ENCODE measurements at places on chromosomes 2 and 18.
A peak's percentile ranks its signal among the peaks of the same experiment; 100 is the strongest.

DNA sequence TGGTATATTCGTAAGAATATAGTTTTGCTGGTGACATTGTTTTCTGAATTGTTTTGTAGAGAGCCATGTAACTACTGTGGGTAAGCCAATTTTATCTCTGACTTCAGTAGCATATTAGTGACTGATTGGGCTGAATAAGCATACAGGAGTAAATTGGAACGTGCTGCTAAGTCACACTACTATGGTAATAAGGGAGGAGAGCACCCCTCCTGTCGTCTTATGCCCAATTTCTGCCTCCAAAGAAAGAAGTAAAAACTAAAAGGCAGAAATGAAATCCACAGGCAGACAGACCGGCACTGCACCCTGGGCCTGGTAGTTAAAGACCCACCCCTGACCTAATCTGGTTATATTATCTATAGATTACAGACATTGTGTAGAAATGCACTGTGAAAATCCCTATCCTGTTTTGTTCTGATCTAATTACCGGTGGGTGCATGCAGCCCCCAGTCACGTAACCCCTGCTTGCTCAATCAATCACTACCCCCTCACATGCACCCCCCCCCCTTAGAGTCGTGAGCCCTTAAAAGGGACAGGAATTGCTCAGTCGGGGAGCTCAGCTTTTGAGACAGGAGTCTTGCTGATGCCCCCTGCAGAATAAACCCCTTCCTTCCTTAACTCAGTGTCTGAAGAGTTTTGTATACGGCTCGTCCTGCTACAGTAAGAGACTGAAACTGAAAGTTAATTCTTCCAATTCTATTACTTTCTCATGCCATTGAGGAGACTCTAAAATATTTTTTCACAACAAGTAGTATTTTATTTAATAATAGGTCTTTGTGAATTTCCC lies 167.0 kb downstream of the ZNF804A start:
- no peak for DNase-seq

DNA sequence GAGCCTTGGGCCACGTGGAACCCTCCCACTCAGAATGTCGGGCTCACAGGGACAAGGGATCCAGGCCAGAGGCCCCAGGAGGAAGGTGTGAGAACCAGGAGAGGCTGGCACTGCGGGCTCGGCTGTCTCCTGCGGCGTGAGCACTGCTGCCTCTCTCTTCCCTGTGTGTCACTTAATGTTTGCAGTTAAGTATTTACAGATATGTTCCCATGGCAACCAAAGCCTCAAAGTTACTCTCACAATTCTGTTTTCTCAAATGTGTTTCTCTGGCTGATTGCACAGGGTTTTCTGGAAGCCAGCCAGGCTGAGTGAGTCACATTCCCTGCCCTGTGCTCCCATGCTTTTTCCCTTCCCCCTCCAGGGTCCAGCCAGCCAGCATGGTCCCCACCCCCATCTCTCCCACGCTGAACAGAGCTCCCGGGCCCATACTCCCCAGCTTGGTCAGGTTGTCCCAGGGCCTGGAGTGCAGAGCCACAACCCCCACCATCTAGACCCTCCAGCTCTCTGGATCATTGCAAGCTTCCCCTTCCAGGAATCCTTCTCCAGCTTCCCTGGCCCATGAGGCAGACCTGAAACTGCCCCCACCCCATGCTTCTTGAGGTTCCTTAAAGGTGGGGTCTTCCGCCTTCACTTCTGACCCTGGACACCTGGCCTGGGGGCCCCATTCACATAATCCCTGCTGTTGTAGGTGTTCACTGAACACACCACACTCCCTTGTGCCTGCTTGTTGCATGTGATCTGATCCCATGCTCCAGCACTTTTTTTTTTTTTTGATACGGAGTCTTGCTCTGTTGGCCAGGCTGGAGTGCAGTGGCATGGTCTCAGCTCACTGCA lies 265.9 kb downstream of the CELF4 start:
- DNase-seq, result peak; percentile 3

DNA sequence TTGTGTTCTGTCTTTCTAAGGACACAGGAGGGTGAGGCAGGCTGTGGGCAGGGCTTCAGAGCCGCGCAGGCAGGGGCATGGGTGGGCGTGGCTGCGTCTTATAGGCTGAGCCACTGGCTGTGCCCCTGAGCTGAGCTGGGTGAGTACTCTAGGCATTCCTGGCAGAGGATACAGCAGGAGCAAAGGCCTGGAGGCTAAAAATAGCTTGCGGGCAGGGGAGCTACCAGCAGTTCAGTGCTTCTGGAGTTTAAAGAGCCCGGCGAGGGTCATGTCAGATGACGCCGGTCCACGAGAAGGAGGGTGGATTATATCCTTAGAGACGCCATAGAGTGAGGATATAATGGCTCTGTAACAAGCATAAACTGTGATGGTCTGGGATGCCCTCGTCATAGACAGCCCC lies 31.5 kb upstream of the PDIA6 start:
- no peak for DNase-seq

DNA sequence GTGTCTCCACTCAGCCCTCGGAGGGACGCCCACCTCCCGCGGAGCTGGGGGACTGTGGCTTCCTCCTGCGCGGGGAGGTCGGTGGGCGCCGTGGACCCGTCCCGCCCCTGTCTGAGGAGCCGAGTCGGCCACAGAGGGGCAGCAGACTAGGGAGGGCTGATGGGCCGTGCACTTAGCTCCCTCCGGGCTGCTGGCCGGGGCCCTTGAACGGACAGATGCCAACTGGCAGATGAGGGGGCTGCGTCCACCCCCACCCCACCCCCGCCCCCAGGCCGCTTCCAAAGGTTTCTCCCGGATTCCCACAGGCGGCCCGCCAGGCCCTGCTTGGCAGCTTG lies 10.4 kb upstream of the UBE2F start:
- DNase-seq, result no peak

- no peak for DNase-seq
Measured at GRCh38 chr2:227703280-227703732, 14.5 kb downstream of the SLC19A3 start.

DNA sequence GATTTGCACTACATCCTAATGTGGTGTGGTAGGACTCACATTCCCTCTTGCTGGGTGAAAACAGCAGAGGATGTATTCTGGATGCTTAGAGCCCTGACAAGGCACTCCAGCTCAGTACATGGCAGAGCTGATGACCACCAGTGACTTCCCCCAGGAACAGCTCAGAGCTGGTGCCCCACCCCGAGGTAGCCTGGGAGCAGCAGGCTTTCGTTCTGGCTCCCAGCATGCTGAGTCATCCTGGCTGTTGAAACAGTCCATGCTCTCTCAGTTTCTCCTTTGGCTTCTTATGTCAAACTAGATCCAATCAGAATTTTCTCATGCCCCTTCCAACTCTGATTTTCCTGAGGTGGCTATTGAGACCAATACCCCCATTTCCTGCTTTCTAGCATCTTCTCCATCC lies 438.2 kb downstream of the NBAS start:
- no peak for DNase-seq

- DNase-seq, result no peak
Measured at GRCh38 chr2:102112692-102113665, 29.6 kb upstream of the IL1R1 start.

DNA sequence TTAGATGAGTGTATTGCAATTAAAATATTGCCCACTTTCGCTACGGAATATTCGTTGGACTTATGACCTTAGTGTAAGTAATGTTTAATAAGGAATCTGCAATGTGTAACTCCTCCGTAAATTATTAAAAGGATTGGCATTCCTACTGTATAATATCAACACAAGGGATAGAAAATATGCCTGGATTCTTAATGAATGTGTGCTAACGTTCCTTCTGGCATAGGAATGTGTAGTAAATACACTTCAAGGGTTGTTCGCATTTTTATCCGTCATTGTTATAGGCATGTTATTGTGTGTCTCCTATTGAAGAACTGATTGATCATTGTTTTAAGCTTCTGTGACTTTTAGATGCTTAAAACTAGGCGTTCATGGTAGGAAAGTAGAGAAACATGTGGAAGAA lies 134.5 kb downstream of the NEDD4L start:
- DNase-seq, result no peak

DNA sequence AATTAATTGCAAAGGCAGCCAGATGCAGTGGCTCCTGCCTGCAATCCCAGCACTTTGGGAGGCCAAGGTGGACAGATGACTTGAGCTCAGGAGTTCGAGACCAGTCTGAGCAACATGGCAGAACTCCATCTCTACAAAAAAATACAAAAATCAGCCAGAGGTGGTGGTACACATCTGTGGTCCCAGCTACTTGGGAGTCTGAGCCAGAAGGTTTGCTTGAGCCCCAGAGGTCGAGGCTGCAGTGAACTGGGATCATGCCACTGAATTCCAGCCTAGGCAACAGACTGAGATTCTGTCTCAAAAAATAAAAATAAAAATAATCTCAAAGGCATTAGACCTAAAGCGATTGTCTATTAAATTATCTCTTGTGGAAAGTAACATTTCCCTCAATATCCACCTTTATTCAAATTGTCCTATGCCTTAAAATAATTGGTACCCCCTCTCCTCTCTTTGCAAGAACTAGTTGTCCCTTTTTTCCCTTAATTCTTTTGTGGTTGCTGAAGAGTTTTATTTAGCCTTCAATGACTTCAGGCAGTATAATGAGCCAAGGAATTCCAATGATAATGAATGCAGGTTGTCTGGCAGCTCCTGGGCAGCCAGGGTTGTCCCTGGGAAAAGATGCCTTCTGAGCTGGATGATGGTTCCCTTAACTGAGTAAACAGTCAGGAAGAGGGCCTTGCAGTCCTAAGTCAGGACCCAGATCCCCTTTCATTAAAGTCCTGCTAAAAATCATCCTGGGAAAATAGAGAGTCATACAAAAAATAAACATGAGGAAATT lies 32.2 kb downstream of the GPR75 start:
- DNase-seq, result peak; percentile 4
